ENCODE measurements at places on chromosomes 6 and 20.

DNA sequence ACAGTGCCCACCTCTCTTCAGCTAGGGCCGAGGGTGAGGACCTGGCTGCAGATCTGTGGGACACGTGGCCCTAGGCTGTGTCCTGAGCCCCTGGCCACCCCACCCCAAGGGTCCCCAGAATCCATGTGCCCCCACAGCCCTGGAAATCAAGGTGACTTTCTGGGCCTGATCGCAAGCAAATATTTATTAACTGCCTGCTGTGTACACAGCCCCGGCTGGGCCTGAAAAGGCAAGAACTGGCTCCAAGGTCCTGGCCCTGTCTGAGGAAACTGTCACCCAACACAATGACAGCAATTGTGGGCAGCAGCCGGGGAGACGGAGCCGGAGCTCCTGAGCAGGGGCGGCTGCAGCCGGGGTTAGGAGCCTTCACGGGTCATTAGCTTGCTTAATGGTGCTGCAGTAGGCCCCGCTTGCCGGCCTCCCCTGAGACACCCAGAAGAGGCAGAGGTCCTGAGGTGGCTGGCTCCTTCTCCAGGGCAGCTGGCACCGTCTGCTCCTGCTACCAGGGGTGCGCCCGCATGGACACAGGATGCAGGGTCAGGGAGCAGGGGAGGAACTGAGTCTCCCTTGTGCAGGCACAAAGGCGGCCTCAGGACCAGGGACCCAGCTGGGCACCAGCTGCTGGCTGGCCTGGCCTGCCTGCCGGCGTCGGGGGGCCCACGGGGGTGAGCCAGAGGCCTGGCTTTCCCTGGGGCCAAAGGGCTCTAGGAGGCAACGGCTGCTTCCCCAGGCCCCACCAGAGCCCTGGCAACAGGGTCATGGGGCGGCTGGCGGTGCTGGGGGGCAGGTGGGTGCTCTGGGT lies 24.1 kb downstream of the NPEPL1 start:
- DNase-seq: peak; percentile 14

DNA sequence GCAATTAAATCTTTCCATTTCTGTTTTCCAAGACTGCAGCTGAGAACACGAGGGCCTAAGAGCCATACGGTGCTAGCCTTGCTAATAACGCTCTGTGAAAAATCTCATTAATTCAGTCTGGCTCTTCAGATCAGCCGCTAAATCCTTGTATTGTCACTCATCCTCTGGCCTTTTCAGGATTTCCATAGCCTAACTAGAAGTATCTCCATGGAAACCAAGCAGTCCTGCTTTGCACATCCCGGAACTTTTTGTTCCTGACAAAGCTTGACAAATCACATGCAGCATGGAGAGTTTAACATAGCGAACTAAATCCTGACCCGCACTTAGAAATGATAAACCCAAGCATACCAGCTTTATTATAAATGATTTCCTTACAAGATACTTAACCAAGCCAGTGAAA lies 383.7 kb downstream of the CD83 start:
- DNase-seq: no peak

DNA sequence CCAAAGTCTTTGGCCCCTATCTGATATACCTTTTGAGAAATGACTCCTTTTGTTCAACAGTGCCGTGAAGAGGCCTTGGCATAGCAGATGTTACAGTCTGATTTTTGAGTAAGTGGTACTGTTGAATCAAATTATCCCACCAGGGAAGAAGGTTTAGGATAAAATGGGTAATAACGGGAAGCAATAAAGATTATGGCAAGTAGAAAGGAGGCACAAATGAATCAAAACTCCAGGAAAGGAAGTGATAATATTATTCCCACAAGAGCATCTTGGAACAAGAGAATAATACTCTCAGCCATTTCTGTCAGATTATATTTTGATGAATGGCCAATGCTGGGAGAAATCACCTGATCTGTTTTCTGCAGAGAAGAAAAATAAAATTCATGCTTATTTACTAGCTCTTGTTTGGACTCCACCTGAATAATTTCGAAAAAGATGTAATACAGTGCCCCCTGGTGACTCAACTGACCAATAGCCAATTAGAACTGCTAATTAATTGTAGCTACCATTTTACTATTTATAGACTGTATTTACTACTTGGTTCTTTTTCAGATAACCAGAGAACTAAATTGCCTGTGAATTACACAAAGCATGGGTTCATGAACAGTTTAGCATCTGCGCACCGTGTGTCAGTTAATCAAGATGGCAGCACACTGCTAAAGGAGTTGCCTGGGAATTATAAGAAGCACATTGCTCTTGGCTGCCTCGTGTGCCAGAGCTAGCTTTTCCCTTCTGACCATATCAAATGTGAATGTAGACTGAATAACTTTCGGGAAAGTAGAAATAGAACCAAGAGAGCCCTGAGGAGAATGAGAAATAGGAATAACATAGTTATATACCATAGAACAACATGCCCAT lies 78.5 kb upstream of the TRDN start:
- no peak for DNase-seq

- DNase-seq: peak; percentile 75
Measured at GRCh38 chr20:3209257-3209945, at the start of gene ITPA. Gene ITPA (plus strand): TSS chr20:3209498. CDS start chr20:3209552, 54 bp downstream.

Data from activated CD8-positive, alpha-beta T cell treated with anti-CD3 and anti-CD28 coated beads, Interleukin-2, amount 10 ng/mL, durations not matched to agents 7 days and 5 days (primary cell).